Heart right ventricle (tissue), 16 donors: ENCODE measurements at places on chromosomes 2 and 18. TPM values are rescaled to one million over a fixed set of nuclear protein-coding genes. Genes with fewer than 3 reads are reported as not detected.

Gene SERPINB13
- not detected for polyA plus RNA-seq

Gene ATP6V1B1
- 6.4 TPM for polyA plus RNA-seq

Gene THOC1
- 64.3 TPM for polyA plus RNA-seq

Gene CRYGC
- polyA plus RNA-seq: not detected

Gene LINC00305
- polyA plus RNA-seq: not detected
